ENCODE measurements at places on chromosomes 16 and 17.

DNA sequence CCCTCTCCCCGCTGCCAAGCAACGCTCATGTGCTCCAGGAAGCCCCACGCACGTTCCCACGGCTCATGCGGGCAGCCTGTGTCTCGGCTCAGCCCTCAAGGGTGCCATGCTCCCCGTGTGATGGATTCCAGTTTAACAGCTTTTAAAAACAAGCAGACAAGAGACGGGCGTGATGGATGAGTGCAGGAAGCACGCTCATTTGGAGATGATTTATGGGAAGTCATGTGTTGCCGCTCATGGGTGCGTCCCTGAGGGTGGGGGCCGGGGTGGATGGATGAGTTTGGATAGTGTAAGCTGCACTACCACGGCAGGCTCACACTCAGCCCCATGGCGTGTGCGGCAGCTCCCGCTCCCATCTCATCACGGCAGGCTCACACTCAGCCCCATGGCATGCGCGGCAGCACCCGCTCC, 132.8 kb downstream of the RBFOX3 start:
- no peak for DNase-seq

DNA sequence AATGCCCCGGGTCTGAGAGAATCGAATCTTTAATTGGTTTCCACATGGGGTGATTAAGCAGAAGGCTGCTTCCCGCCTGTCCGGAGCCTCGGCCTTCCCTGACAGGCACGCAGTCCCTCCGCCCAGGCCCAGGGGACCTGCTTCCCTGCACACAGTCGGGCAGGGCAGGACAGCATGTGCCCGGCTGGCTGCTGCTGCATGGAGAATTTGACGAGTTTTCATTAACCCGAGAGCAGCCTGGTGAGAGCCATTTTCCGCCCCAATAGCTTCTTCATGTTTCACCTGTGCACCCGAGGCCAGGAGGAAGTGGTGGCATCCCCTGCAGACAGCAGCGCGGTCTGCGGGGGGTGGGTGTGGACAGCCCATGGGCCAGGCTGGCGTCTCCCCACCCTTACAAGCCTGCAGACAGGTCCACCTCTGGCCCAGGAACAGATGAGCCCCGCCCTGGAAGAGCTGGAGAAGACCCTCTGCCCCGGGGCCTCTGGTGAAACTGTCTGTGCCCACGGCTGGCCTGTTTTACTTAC, 67.0 kb downstream of the KLHDC4 start:
- DNase-seq, result no peak

- no peak for DNase-seq
Measured at GRCh38 chr16:75792771-75793492, 66.6 kb upstream of the CPHXL start.

- no peak for DNase-seq
Measured at GRCh38 chr17:64232466-64233262, 30.4 kb downstream of the TEX2 start.

All from stimulated activated CD4-positive, alpha-beta T cell treated with anti-CD3 and anti-CD28 coated beads, TNF-alpha, amount 100 ng/mL, for 24 hours (primary cell).